ENCODE measurements at places on chromosomes 13 and 19.

- DNase-seq = no peak
These were observed 13.3 kb downstream of the CD70 start for GRCh38 chr19:6577476-6578125.

GRCh38 chr13:48653472-48653939 is at the start of gene CYSLTR2:
TSS of gene CYSLTR2 (plus strand) at chr13:48653929. CDS start at chr13:48706818, 52,889 bp downstream.
- peak; percentile 57 for DNase-seq

- DNase-seq = no peak
These were observed 9.5 kb downstream of the SSC5D start for GRCh38 chr19:55497763-55498162.

DNA sequence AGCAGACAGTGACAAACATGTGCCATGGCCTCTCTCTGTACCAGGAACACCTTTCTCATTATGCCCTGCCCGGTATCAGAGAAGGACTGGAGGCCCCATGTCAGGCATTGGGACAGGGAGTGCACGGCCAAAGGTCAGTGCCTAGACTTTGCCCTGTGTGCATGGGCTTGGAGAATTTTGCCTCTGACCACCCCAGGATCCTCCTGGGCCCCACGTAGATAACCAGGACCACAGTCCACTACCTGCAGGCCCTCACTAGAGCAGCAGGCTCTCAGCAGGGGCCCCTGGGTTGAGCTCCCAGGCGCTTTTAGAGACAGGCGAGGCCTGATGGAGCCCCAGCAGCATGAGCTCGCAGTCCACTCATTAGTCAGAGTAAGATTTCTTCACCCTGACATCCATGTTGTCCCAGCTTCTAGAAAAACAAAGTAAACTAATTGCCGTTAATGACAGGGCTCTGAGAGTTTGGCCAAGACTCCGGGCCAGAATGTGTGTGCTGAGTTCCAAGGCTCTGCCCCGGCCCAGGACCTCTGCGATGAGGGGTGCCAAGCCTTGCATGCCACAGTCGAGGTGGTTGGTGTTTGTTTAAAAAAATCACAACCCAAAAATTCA is 42.7 kb downstream of the CAPN12 start:
- DNase-seq = peak; percentile 54

DNA sequence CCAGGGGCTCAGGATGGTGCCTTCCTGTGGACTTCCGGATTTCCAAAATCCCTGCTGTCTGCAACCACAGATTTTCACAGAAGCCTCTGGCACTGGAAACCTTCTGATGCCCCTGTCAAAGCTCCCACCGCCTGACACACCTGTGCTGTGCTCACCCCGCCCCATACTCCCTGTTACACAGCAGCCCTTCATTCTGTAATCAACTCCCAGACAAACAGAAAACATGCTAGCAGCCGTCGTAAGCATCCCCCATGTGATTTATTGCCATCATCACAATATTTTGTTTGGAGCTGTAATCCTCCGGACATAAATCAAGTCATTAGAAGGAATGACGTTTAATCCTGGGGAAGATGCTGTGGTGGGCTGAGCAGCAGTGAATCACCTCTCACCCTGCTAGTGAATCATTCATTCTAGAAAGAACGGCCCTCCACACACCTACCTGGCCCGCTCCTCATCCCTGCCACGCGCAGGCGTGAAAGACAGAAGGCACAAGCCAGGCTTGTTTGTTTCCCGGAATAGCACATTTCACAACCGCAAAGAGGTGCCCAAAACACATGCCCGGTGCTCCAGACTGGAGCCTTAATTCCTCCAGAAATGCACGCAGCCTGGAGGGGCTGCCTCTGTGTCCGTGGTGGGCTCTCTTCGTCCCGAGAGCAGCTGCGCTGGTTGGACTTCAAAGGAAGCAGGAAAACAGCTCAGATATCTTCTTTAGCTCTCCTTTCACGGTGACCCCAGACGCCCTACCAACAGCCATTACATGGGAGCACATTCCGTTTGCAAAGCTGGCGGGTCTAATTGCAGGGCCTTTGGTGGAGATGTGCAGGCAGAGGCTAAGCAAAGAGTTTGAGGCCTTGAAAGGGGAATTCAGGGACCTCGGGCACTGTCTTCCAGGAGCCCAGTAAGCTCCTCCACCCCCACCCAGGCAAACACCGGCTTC is 41.3 kb upstream of the KCTD15 start:
- DNase-seq = no peak

GRCh38 chr13:48731957-48732569 is 78.3 kb downstream of the CYSLTR2 start:
- DNase-seq = peak; percentile 49

GRCh38 chr13:79406597-79406908 is 498 bp upstream of the RBM26 start:
- no peak for DNase-seq

- DNase-seq = no peak
These were observed at the start of gene CFAP97D2 for GRCh38 chr13:114179087-114179658. TSS of gene CFAP97D2 (plus strand) at chr13:114179257. CDS start at chr13:114179331, 74 bp downstream.

GRCh38 chr13:88246239-88246638 is 575.1 kb downstream of the SLITRK5 start:
- no peak for DNase-seq

DNA sequence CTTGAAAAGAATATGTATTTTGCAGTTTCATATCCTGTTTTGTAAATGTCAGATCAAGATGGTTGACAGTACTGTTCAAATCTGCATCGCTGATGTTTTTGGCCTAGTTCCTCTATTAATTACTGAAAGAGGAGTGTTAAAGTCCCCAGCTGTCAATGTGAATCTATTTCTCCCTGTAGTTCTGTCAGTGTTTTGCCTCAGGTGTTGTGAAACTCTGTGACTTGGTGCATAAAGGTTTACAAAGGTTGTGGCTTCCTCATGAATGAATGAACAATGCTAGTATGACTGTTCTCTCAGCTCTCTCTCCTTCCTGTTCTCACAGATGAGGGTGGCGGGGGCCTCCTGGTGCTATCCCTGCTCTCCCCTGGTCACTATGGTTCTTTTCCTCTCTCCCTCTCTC is 142.4 kb downstream of the MYCBP2 start:
- no peak for DNase-seq

DNA sequence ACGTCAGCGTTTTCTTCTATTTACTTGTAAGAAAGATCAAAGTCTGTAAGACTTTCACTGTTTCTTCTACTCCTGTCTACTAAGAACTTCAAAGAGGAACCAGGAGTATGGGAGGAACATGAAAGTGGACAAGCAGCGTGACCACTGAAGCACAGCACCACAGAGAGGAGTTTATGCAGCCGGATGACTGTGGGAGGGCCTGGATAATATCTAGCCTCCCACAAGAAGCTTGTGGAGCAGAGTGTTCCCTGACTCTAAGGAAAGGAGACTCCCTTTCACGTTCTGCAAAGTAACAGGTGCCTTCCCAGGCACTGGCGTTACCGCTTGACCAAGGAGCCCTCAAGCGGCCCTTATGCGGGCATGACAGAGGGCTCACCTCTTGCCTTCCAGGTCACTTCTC is 83.6 kb upstream of the PDCD5 start:
- no peak for DNase-seq

GRCh38 chr19:48926909-48927308 is 6.6 kb upstream of the DHDH start:
- DNase-seq = peak; percentile 100

GRCh38 chr13:80399340-80400163 is 58.6 kb upstream of the SPRY2 start:
- DNase-seq = peak; percentile 3

DNA sequence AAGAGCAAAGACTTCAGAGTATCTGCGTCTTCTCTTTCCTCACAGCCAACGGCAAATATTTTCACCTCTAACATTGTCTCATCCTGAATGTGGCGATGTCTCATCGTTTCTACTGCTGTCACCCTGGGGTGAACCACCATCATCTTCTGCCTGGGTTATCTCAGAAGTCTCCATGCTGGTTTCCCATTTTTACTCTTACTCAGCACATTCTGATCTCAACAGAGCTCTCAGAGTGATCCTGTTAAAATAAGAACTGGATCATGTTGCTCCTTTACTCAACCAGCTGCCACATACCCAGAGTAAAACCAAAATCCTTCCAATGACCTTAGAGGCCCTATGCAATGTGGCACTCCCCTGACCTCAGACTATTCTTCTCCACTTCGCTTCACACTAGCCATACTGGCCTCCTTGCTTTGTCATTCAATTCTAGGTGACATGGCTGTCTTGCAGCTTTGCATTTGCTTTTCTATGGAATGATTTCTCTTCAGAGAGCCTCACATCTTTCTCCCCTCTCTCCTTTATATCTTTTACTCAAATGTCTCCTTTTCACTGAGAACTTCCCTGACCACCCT is 7.8 kb upstream of the OLFM4 start:
- no peak for DNase-seq

GRCh38 chr13:62251734-62252133 is 836.1 kb upstream of the PCDH20 start:
- no peak for DNase-seq

GRCh38 chr13:102212729-102213128 is 189.1 kb downstream of the FGF14 start:
- DNase-seq = no peak

DNA sequence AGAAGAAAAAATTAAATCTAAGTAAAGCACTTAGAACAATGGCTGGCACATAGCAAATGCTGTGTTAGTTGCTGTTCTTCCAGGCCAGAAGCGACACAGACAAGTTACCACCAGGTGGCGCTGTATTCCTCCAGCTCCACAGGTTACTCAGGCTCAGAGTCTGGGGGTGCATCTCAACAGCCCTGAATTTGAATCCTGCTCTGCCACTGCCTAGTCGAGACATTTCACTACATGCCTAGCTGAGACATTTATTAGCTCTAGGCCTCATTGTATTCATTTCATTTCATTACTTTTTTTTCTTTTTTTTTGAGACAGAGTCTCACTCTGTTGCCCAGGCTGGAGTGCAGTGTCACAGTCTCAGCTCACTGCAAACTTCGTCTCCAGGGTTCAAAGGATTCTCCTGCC is 16.4 kb upstream of the CYP2B6 start:
- peak; percentile 76 for DNase-seq

DNA sequence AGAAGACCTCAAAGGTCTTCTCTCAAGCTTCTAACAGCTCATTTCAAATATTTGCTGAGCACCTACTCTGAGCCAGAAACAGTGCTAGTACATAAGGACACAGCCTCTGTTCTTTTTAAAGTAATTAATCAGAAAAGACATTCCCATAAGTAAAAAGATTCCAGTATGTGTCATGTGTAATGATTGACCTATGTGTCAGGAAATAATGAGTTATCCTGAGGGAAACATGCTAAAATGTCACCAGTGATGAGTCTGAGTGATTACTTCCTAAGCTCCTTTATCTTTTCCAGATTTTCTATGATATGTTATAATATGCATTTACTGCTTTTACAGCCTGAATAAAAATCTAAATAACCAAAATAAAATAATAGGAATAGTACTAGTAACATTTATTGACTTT is 107.6 kb downstream of the SLC25A15 start:
- no peak for DNase-seq

DNA sequence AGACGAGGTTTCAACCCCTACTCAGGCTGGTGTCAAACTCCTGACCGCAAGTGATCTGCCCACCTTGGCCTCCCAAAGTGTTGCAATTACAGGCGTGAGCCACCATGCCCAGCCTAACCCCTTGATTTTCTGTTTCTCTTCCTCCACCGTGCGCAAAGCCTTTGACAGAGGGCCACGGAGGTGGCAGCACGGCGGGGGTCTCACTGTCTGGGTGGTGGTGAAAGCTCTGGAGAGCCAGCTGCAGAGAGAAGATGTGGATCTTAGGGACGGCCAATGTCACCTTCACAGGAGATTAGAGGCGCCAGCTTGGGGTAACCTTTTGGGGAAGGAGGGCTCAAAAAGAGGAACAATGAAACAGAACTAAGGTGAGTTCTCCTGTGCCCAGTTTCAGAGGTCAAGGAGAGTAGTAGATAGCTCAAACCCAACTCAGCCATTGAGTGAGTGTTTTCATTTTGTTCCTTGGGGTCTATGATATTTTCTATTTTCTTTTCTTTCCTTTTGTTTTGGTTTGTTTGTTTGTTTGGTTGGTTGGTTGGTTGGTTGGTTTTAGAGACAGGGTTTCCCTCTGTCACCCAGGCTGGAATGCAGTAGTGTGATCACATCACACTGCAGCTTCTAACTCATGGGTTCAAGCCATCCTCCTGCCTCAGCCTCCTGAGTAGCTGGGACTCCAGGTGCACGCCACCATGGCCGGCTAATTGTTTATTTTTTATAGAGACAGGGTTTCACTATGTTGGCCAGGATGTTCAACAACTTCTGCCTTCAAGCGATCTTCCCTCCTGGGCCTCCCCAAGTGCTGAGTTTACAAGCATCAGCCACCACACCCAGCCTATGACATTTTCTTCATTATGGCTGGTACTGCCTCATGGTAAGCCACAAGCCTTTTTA is 37.7 kb downstream of the GPR42 start:
- no peak for DNase-seq

DNA sequence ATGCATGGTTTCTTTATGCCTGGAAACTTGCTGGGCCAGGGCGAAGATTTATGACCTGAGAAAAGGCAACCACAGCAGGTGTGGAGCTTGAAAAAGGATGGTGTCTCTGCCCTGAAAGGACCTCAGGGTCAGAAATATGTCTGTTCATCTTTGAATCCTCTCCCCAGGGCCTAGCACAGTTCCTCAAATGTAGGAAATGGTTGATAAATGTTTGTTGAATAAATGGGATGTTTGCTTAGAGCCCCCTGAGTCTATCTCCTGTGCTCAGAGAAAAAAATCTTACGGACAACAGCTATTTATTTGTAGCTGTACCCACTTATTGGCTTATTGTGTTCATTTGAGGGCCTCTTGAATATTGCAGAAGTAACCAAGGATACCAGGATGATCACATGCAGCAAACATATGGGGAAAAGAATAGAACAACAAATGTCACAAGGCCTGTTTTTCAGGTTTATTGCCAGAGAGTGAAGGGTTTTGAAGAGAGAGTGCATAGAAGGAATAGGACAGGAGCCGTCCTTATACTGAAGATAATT is 114.5 kb downstream of the KLF5 start:
- no peak for DNase-seq

GRCh38 chr19:13020002-13020414 is 24.7 kb downstream of the NFIX start:
- DNase-seq = peak; percentile 73

DNA sequence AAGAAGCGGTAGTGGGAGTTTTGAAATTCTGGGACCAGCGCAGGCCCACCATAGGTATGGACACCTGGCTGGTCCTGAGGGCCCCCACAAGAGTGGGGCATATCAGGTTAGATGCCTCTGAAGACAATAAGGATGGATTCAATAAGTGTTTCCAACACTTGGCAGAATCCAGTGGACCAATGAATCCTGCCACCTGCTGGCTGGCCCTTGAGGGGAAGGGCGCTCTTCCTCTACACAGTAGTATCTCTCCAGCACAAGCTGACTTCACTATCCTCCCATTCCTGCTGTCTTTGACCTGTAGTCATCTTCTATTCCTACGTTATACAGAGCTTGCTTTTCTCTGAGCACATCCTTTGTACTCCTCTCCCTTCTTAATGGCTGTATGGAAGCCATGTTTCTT is 199.7 kb upstream of the TSHZ3 start:
- peak; percentile 68 for DNase-seq

GRCh38 chr13:77359171-77359570 is 32.3 kb upstream of the MYCBP2 start:
- DNase-seq = peak; percentile 58
